Glutamatergic neuron (in vitro differentiated cells): ENCODE measurements at places on chromosomes 3 and 15. TPM values are rescaled to one million over a fixed set of nuclear protein-coding genes. Genes with fewer than 3 reads are reported as not detected.

DNA sequence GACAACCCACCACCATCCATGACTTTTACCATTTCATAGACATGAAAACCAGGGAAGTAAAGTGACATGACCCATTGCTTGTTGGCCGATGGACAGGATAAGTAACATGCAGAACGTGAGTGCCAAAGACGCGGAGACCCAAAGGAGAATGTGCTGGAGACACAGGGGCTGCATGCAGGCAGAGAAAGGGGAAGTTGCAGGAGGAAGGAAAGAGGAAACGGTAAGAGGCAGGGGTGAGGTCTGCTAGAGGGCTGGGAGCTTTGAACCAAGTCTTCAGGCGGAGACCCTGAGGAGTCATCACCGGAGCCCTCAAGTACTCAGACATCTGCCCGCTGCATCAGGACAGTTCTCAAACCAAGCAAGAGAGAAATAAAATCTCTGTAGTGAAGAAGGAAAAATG is 34.9 kb downstream of the MAGEF1 start:
- DNase-seq, result no peak

- no peak for DNase-seq
Observed at GRCh38 chr15:52502608-52503007, 26.1 kb downstream of the MYO5A start.

DNA sequence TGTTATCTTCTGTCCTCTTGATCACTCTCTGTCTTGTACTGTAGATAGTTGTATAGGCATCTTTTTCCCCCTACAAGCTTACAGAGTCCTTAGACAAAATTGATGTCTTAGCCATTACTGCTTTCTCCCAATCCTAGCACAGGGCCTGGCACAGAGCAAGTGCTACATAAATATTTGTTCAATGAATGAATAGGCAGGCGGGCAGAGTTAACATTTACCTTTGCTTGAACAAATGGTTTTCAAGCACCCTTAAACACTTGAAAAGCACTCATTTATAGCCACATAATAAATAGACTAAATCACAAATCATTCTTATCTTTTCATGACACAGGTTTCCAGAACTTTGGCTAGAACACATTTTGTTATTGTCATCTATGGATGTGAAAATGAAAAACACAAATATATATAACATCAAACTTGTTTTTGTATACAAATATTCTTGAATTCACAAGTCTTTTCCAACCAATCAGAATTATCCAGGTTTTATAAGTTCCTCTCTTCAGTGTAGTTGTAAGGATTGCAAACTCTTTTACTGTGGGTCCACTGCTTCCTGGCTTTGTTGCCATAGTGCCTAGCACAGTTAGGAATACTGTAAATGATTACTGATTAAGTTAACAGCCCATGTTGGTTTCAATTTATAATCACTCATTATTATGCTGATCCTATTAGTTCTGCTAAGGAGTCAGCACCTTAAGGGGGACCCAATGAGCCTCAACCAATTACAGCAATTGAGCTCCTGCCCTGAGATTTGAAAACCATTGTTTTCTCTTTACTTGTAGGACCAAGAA is 61.9 kb downstream of the ISL2 start:
- no peak for DNase-seq

- DNase-seq, result no peak
Observed at GRCh38 chr3:134809427-134810051, 14.5 kb downstream of the EPHB1 start.

GRCh38 chr3:42668793-42669217 is 15.3 kb downstream of the ZBTB47 start:
- no peak for DNase-seq

- DNase-seq, result no peak
Observed at GRCh38 chr3:126441256-126441880, 34.3 kb downstream of the ZXDC start.

DNA sequence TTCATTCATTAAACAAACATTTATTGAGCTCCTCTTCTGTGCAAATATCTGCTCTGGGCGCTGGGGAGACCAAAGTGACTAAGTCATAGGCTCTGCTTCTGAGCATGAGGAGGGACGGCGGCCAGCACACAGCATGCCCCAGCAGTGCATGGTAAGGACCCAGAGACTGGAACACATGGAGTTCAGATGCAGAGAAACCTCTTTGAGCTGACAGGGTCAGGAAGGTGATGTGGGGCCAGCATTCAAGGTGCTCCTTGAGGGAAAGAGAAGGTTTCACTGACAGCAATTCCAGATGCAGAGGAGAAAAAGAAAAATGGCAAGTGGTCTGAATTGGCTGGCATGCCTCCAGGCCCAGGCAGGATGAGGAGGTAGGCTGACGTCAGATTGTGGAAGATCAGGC is 234.5 kb downstream of the UACA start:
- DNase-seq, result no peak

GRCh38 chr3:179801263-179801662 is 148.4 kb downstream of the USP13 start:
- no peak for DNase-seq

Gene NMD3
- 49.3 TPM for total RNA-seq

Gene GP9
- not detected for total RNA-seq

Gene VIPR1
- total RNA-seq, result not detected
